CD4-positive, alpha-beta T cell treated with Interleukin-10 for 1 hour (primary cell): ENCODE measurements at places on chromosomes 5 and 9.

GRCh38 chr5:78213799-78214198, 80.7 kb downstream of the AP3B1 start:
- no peak for DNase-seq

DNA sequence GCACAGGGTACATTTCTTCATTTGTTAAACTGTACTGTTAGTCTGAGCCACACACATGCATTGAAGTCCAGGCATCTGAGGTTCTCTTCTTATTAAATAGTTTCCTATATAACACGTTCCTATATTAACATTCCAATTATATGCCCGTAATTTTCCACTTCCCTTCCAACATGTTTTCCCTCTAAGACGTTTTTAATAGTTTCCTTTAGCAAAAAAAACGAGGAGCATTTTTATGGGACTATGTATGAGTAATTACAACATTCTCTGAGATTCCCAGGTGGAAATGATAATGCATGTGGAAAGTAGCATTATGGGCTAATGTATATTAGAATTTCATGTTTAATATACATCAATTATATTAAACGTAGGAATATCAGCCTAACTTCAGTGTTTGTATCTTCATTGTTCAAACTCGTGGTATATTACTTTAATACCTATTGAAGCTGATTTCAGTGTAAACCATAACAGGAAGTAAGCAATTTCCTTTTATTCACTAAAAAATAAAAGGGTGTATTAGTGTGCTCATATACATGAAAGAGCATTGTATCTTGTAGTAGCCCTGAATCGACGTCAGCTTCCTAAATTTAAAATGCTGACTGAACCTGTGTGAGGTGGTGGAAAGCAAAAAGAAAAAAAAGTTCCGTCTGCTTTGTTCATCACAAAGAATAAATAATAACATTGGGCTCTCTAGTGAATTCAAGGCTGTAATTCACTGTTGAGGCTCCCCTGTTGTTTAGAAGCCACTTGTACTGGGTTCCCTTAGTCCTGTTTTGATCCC, 11.3 kb downstream of the SMARCA2 start:
- DNase-seq: peak; percentile 63

DNA sequence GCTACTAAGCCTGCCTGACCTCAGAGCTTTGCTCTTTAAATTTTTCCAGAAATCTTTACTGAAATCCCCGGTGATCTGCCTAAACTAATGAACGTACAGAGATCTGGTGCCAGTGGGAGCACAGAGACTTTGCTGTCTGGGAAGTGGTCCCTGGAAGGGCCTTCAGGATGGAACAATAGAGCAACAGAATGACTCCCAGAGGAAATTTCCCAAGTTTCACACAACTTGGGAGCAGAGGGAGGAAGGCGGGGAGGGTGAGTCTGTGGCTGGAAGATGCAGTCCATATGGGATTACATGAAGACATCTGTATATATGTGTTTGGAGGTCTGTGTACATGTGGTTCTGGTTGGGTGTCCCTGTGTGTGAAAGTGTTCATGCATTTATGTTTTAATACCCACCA, 638.3 kb downstream of the CCDC171 start:
- no peak for DNase-seq

DNA sequence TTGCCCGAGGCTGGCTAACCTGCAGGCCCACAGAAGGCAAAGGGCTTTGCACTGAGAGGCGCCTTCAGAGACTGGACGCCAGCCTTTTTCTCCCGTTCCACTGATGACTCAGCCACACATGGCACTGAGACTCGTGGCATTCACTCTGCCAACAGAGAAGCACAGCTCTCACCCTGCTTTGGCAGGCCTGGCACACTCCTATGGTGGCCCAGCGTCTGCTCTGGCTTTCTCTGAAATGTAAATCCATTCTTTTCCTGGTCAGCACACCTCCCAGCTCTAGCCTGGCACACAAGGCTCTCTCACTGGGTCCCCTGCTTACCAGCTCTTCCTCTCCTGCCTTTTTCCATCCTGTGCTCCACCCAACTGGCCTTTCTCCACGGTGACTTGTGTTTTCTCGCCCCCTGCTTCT, 5.9 kb upstream of the MELK start:
- no peak for DNase-seq

GRCh38 chr5:69083412-69083811, 10.4 kb upstream of the SLC30A5 start:
- DNase-seq: no peak

- no peak for DNase-seq
Measured at GRCh38 chr5:88384886-88385285, 116.2 kb upstream of the TMEM161B start.

- DNase-seq: no peak
Measured at GRCh38 chr9:38626006-38626405, 5.6 kb upstream of the ANKRD18A start.

DNA sequence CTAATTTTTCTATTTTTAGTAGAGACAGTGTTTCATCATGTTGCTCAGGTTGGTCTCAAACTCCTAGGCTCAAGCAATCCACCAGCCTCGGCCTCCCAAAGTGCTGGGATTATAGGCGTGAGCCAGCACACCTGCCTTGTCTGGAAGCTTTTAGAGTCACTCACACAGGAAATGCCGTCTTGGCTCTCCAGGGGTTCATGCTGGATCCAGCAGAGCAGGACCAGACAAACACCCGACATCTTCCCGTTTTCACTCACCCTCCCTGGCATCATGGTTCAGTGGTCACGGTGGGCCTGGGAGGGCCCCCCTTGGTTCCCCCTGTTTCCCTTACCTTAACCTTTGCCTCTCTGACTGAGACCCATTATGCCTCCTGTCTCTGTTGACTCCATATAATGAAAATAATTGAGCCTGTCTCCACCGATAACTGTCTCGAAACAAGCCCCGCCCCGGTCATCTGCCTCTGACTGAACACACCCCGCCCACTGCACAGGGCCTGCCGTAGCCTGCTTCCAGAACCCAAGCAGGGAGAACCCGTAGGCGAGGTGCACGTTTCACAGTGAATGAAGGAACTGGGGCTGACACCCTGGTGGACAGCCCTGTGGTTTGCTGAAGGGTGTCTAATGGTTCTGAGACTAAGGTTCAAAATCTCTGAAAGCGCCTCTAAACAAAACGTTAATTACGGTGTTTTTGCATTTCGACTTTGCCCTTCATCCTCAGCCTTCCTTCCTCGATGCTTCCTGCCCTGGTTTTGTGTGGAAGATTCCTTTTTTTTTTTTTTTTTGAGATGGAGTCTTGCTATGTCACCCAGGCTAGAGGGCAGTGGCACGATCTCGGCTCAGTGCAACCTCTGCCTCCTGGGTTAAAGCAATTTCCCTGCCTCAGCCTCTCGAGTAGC, 39.7 kb upstream of the SPRY4 start:
- DNase-seq: no peak

GRCh38 chr5:22598796-22599195, 254.3 kb downstream of the CDH12 start:
- DNase-seq: no peak

DNA sequence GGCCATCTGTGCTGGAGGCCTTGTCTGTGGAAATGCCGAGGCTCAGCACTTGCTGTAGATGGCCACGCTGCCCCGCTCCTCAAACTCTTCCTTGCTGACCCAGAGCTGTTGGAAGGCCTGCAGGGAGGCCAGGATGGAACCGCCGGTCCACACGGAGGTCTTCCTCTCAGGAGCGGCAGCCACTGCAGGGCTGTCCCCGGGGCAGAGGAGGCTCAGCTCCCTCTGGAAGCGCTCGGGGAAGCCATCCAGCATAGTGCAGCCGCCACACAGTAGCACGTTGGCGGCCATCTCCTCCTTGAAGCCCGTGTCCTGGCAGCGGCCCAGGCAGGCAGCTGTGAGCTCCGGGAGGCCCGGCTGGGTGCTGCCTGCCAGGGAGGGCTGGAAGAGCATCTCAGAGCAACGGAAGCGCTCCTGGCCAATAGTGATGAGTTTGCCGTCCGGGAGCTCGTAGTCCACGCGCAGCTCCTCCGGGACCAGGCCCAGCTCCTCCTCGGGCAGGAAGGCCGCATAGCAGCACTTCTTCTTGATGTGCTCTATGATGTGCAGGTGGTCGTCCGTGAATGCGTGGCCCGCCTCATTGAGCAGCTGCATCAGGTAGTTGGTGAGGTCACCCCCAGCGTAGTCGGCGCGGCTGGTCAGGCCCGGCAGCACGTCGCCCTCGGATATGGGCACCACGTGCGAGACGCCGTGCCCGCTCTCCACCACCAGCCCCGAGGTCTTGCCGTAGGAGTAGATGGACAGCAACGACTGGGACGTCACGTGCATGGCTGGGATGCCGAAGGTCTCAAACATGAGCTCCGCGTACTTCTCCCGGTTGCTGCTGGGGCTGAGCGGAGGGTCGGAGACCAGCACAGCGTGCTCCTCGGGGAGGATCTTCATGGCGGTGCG, 901 bp downstream of the ACTL7B start:
- DNase-seq: no peak

DNA sequence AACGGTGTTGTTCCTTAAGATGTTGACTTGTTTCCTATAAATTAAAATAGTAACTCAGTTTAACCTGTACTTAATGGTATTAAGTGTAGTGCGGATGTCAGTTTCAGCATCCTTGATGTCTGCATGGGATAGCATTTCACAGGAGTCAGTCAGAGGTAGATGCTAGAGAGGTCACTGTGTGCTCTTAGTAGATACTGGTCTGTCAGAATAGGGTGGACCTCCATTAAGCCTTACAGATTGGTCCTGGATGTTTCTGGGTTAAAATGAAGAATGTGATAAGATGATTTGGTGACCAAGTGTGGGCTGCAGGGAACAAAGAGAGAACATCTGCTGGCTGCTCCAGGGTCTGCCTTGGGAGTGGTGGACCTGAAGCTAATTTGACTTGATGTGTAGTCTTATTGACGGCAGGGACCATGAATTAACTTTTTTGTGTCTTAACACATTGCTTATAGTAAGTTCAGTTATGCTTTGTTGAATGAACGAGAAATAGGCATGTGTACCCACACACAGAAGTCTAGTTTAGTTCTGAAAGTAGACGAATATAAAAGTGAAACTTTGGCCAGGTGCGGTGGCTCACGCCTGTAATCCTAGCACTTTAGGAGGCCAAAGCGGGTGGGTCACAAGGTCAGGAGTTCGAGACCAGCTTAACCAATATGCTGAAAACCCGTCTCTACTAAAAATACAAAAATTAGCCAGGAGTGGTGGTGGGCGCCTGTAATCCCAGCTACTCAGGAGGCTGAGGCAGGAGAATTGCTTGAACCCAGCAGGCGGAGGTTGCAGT, 12.5 kb downstream of the RAB24 start:
- no peak for DNase-seq

GRCh38 chr5:124050120-124050770, 538.3 kb downstream of the CSNK1G3 start:
- DNase-seq: no peak

- no peak for DNase-seq
Measured at GRCh38 chr5:143372187-143372829, 31.2 kb downstream of the NR3C1 start.

DNA sequence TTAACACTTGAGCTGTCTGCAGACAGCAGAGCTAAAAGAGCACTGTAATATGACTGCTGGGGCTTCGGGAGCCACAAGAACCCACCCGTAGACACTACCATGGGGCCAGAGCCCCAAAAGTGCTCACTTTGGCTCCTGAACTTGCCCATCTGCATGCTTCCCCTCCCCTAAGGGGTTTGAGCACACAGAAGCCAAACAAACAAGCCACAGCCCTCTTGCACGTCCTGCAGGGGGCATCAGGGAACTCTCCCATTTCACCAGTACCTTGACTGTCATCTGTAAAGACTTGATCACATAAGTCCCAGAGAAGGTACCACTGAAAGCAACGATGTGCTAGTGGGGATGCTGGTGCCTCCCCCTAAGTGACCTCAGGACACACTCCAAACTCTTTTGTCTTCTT, 681.8 kb downstream of the SEMA5A start:
- no peak for DNase-seq

GRCh38 chr5:147180751-147181150, 54.1 kb upstream of the STK32A start:
- no peak for DNase-seq

- DNase-seq: no peak
Measured at GRCh38 chr5:119284031-119284430, 71.8 kb upstream of the TNFAIP8 start.

DNA sequence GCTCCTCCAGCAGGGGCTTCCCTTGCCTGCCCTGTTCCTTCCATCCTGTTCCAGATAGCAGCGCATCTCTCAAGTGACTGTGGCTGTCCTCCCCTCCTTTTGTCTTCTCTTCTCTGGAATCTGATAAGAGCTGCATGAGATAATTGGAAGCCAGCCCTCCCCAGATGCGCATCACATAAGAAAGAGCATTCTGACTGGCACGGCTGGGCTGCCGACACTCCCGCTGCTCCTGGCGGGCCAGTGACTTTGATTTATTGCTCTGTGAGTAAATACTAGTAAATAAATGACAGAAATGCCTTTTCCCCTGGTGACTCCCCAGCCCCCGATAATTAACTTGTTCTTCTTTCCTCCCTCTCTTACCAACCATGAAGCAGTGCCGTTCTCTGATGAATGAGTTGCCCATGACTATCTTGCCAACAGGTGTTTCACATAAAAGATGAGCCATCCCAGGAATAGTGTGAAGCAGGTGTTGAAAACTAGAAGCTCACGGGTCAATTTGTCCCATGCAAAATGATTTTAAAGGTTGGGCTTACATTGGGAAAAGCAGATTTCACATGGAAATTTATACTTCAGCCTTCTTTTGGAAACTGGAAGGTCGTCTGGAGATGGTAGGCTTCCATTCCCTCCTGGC, 212.3 kb downstream of the ERCC6L2 start:
- DNase-seq: no peak

DNA sequence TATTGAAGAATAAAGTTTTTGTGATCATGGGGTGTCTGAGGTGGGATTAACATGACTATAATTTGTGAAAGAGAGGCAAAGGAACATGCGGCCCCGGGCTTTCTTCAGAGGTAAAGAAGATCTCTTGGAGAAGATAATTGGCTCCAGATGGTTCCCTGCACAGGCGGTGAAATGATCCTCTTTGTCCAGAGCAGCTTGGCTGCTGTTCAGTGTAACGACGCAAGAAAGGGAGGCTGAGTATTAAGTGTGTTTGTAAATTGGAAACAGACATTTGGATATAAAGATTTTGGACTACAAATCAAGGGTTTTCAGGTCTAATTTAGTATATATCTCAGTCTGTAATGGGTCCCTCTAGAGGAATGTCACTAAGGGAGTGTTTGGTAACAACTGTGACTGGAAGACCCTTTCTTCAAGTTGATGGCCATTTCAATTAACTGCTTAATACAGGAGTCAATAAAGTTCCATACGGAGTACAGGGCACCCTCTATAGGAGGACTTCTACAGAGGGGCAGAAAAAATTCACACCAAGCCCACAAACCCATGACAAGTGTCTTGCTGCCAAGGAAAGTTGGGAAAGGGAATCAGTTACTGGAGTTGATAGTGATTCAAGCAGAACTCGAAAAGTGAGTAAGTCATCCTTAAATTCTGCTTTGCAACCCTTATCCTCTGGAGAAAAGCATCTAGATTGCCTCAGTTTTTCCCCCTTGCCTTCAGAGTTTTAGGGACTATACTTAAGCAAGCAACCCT, 4.1 kb downstream of the EQTN start:
- no peak for DNase-seq

GRCh38 chr5:25448190-25448621, 803.4 kb upstream of the CDH10 start:
- DNase-seq: no peak

- no peak for DNase-seq
Measured at GRCh38 chr5:166581826-166582225, 1709.6 kb upstream of the WWC1 start.

- no peak for DNase-seq
Measured at GRCh38 chr5:56527174-56527573, 288.2 kb upstream of the MAP3K1 start.

- no peak for DNase-seq
Measured at GRCh38 chr5:3619579-3619978, 23.9 kb downstream of the IRX1 start.
